WERI-Rb-1 (cell line): ENCODE measurements at places on chromosomes 11 and 22.

DNA sequence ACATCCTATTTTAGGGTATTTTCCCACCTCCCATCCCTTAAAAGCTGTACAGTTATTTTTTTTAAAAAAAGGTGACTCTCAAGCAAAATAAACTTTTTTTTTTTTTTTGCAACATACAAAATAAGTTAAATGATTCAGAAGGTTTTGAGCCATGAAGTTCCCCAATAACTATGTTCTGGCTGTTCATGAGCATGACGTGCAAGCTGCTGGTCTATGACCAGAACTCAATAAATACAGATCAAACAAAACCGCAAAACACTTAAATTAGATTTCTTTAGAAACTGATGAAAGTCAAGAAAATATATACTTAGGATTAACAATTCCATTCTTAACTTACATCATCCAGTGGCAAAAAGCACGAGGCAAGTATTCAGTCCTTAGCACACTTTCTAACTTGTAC, 24.1 kb upstream of the CLNS1A start:
- DNase-seq: no peak

DNA sequence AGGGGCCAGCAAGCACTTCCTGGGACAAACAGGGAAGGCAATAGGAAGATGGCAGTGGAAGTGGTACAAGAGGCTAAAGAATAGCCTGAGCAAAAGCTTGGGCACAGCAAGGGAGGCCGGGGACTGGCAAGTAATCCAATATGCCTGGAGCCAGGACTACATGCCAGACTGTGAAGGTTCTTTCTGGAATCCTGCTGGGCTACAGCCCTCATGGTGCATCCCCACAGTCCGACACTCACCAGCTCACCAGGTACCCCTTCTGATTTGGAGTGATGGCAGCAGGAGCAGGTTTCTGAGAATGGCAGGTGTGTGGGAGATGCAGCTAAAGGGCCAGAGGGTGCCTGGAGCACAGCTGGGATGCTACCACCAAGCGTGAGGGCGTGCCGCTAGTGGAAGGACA, 32.2 kb upstream of the POGLUT3 start:
- no peak for DNase-seq

- no peak for DNase-seq
Measured at GRCh38 chr11:118912742-118913410, 12.8 kb downstream of the BCL9L start.

GRCh38 chr22:36224245-36224644, 15.1 kb downstream of the APOL2 start:
- DNase-seq: no peak

DNA sequence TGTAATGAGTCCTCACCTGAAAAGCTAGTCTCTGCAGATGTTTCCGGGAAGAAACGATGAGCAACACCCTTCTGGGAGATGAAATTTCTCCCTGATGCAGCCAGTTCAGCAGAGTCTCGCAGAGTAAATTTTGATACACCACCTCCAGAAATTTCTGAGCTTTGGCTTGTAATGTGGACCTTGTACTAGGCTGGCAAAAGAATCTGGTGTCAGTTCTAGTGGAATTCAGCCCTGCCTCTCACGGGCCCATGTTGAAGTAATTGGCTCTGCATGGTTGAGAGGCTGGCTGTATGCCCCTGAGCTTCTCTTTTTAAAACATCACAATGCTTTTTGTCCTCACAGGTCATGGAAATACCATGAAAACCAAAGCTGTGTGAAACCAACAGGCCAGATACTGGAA, at the start of gene GLYAT:
Gene GLYAT (minus strand): TSS at position 125 of the 400 bp plus-strand sequence. CDS start 7,447 bp downstream, outside the sequence.
- no peak for DNase-seq

DNA sequence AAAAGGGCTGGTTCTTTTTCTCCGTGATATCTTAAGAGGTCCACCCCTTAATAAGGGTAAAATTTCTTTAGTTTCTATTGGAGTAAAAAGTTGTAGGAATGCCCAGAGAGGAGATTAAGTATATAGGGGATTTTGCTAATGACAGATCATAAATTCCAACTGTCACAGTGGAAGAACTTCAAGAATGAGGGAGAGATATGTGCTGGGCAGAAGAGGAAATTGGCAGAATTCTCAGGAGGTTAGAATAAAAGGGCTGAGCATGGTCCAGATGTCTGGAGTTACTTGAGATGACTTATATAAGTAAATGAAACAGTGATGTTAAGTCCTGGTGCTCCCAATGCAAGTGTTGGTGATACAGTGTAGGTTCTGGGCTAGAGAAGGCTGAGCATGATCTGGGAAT, 417.6 kb upstream of the ARHGAP42 start:
- no peak for DNase-seq
